Astrocyte of the spinal cord (primary cell): ENCODE measurements at places on chromosomes 1 and 21.
A peak's percentile ranks its signal among the peaks of the same experiment; 100 is the strongest.

DNA sequence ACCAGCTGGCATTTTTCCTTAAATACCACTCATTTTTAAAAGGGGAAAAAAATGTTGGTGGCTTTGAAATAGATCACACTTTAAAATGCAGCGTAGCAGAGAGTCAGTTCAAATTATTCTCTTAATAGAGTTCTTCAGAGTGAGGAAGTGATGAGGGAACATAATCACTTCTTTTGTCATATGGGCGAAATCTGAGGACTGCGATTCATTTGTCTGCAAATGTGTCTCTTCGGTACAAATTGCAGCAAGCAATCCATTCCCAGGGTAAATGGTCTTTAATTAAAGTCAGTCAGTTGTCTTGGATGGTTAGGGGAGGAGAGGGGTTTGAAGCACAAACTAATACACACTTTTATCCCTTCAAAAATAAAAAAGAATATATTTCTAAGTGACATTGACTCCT lies 86.0 kb upstream of the SELENON start:
- no peak for DNase-seq

DNA sequence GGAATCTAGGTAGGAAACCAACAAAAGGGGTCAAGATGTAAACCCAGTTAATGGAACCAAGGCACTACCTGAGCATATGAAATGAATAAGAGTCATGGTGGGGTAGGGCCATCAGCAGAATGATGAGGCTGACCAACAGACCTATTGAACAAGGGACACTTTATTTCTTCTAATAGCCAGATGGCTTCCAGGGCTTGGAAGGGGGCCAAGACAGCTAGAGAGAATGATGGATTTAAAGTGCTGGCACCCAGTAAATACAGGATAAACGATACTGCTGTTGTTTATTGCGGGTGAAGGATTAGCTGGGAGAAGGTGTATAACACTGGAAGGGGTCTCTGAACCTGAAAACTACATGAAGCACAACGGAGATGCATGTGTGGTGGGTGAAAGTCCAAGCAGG lies 15.6 kb downstream of the DDAH1 start:
- no peak for DNase-seq

- DNase-seq = no peak
Measured at GRCh38 chr1:167955915-167956314, 19.0 kb upstream of the MPC2 start.

DNA sequence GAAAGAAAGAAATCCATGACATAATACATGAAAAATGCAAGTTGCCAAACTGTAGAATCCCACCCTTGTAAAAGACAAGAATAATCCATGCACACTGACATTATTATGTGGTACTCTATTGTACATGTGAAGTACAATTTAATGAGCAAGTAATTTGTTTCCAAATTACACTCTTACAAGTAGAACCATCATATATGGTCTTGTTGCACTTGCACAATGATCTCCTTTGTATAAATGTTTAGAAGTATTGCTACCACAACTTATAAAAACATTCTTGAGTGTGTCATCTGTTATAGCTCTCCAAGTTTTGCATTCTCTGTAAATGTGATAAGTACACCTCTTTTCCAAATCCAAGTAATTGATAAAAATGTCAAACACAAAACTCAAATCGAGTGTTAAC lies 29.1 kb upstream of the ZNF281 start:
- DNase-seq = peak; percentile 56

GRCh38 chr1:81498471-81499462 lies 302.0 kb upstream of the ADGRL2 start:
- DNase-seq = no peak

- DNase-seq = no peak
Measured at GRCh38 chr21:22278366-22278765, 1280.2 kb downstream of the NCAM2 start.

DNA sequence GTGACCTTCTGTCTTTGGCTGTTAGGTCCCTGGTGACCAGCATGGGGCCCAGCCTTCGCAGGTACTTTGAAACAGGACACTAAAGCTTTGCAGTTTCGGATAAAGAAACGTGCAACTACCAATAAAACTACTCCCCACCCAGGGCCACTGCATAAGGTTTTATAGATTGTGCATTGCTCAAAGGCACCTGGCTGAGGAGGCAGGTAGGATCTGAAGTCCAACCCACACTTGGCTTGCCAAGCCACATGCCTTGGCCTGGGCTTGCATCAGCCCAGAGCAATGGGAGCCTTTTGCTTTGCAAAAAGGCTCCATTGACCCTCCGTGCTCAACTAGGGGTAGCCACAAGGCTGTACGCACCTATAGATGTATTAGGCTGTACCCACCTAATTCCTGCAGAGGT lies 84.4 kb upstream of the SYT6 start:
- no peak for DNase-seq

DNA sequence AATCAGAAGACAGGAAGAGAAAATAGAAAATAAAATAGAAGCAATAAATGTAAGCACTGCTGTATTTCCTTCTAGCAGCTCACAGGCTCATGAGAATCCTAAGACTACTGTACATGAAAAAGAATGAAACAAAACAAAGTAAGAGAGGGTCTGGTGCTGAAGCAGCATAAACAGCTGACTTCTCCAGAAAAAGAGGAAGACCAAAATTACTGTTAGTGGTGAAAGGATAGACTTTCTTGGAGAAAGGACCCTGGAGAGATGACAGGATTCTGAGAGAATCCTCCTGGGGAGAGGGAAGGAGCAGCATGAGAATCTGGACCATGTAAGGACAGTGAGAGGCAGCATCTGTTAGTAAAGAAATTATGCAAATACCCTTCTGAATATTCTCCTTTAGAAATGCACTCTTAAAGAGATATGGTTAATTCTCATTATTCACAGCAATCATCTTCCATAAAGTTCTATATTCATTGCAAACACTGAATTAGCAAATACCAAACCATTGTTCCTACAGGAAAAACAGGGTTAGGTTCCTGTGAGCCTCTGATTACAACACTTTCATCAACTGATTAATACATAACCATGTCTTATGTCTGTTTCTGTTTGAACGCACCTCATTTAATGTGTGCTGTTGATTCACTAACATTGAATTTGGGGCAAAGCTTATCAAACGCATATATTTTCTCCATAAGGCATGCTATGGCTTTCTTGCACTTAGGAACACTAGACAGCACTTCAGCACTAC lies 17.0 kb downstream of the SLC25A24 start:
- no peak for DNase-seq
